Activated CD4-positive, CD25-positive, alpha-beta regulatory T cell (primary cell): ENCODE measurements at places on chromosomes 5 and 9.

- no peak for DNase-seq
These were observed 13.5 kb upstream of the DRD1 start for GRCh38 chr5:175457466-175457865.

DNA sequence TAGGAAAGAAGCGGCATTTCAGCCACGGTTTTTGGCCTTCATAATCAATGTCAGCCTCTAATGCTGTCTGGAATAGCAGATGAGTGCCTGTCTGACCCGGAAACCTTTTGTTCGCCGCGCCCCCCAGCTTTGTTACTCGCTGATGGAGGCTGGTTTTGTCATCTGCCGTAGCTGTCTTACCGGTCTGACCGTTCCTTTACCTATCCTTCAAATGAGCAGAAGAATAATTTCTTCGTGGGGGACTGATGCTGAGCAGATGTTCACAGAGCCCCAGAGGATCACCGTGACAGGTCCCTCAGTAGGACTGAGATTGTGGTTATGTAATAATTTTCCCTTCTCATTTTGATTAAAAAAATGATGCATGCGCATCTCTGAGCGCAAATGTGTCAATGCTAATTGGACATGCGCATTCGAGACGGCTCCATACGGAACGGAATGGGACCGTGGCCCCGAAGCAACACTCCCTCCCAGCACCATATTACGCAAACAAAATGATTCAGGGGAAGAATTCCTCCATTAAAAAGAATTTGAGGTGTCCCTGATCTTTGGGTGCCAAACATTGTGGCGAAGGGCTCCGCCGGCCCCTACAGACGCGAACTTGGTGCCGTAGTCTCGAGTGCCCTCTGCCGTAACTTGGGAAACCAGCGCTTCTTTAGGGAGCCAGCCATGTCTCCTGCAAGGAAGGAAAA lies 27.6 kb downstream of the TLX3 start:
- DNase-seq: no peak

GRCh38 chr9:116087246-116087645 lies 66.3 kb upstream of the PAPPA start:
- no peak for DNase-seq

DNA sequence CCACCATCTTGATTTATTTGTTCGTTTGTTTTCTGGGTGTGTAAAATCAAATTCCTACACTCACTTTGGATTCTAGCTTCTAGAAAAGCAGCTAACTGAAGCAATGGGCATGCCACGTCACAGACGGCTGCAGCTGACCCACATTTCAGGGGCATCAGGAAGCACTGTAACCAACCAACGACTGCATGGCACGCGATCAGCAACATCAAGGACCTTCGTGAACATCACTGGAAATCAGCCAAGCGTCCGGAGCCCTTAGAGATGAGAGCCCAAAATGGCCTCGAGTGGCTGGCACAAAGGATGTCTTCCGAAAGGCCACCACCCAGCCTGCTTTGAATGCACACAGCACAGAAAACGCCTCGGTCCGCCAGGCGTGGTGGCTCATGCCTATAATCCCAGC lies 191.1 kb downstream of the OLFM1 start:
- DNase-seq: no peak

DNA sequence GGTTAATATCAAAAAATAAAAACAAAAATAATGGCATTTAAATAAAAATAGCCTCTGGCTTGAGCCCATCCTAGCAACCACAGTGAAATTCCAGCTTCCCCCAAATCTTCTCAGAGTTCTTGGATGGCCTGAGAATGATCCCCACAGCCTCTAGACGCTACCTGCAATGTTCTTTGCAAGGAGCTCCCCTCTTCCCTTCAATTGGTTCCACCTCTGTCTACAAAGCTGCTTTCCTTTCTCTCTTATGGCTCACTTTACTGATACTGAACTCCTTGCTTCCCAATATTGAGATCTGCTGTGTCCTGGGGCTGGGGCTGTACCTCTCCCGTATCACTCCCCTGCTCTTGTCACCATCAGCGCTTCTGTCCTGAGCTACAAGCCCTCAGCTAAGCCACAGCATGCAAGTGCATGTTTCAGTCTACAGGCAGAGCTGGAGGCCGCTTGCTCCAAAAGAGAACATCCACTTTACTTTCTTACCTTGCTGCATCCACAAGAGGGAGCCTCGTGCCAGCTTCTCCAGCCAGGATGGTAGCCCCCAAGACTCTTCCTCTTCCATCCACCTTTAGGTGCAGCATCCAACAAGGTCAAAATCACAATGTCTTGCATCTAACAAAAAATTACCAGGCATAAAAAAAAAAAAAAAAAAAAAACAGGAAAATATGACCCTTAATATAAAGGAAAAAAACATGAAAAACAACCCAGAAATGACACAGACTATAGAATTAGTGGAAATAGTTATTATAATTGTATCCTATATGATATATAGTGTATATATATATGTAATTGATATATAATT lies 57.4 kb upstream of the PRSS3 start:
- DNase-seq: no peak

DNA sequence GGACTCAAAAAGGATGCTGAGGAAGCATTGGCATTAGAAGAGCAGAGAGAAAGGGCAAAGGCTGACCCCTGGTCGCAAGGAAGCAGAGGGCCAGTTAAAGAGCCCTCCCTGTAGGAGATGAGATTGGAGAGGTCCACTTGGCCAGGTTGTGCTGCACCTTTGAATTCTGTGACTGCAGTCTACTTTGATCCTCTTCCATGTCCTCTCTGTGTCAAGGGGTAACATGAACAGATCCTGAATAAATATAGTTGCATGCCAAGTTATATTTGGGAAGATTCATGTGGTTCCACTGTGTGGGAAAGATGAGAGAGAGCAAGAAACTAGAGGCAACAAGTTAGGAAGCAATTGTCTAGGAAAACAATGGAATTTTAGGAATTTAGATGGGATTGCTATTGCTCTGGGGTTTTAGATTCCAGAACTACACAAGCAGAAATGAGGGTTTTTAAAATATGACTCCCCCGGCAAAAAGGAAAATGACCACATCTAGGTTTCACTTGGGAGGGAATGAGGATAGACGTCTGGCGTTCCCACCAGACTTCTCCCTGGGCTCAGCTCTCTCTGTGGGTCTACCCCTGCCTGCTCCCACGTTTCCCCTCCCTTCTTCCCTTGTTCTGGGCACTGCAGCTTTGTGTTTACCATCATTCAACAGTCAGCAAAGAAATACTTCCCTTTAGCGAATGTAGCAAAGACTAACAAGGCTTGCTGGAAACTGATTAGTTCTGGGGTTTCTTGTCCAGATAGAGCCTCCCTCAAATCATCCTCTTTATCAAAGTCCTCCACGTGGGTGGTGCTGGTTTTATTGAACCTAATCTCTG lies 63.6 kb downstream of the SNX18 start:
- no peak for DNase-seq

DNA sequence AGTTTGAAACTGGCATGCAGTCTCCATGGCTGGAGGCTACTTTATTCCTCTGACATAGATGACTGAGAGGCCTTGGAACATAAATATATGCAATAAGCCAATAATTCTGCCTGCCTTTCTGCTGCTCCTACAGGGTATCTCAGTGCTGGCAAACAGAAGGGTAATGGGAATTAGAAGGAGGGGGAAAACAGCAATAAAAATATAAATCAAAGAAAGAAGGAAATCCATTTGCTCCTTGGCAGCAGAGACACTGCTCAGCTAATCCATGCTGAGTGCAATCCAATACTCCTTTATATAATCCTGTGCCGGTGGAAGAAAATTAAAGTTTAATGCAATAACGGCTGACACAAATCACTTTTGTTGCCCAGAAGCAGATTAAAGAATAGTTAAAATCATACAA lies 478.9 kb downstream of the SPATA31D1 start:
- no peak for DNase-seq

- no peak for DNase-seq
These were observed 120.9 kb downstream of the COL23A1 start for GRCh38 chr5:178469011-178469974.

DNA sequence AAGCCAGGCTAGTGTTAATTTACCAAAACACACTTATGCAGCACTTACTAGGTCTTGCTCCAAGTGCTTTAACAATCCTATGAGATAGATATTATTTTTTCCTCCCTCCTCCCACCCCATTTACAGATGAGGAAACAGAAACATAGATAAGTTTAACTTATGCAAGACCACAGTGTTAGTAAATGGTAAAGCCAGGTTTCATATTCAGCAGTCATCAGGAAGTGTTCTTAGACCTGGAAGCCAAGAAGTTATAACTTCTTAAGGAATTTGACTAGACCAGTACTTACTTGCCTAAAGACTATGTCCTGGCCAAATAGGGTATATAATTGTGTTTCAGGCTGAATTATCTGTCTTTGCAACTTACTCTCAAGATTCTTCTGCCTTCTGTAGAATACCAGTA lies 15.9 kb downstream of the ABHD17B start:
- DNase-seq: no peak

GRCh38 chr9:128921881-128922763 lies 1.3 kb downstream of the PHYHD1 start:
- DNase-seq: no peak

- no peak for DNase-seq
These were observed 48.7 kb upstream of the CEMIP2 start for GRCh38 chr9:71816916-71817451.

GRCh38 chr5:83378624-83379289 lies 92.8 kb upstream of the VCAN start:
- DNase-seq: no peak

GRCh38 chr5:54741711-54742110 lies 224.2 kb downstream of the SNX18 start:
- no peak for DNase-seq

GRCh38 chr5:151251001-151251551 lies 1.9 kb upstream of the GM2A start:
- no peak for DNase-seq

GRCh38 chr9:69342769-69343168 lies 17.8 kb downstream of the ENTREP1 start:
- DNase-seq: no peak

DNA sequence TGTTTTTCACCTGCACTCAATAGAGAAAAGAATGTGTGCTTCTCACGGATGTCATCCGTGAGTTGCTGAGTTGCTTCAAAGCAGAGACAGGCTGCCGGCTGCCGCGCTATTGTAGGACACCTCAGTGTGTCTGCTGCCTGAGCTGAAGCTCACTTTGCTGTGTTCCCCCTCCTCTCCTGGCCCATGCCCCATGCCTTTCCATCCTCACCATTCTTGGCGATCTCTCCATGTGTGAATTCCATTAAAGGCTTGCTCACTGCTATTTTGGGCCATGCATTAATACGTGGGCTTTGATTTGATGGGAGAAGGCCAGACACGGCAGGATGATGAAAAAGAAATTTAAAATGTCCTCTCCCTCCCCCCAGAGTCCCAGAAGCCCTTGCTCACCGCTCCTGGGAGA lies 14.5 kb downstream of the ADAM19 start:
- no peak for DNase-seq

- DNase-seq: no peak
These were observed 54.0 kb upstream of the HSPB3 start for GRCh38 chr5:54401515-54401914.

DNA sequence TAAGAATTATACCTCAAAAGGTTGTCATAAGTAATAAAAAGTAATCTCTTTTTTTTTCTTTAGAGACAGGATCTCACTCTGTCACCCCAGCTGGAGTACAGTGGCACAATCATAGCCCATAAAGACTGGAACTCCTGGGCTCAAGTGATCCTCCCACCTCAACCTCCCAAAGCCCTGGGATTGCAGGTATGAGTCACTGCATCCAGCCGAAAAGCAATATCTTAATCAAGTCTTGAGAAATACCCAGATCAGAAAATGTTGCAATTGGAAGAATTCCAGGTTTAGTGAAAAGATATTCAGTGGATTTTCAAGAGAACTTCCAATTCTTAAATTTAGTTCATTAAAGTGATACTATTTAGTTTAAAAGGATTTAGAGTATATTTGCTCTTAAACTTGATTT lies 40.9 kb upstream of the IDNK start:
- no peak for DNase-seq

- no peak for DNase-seq
These were observed 382.6 kb upstream of the DAP start for GRCh38 chr5:11143456-11144267.

GRCh38 chr5:65102976-65103711 lies 334.4 kb downstream of the CWC27 start:
- peak; percentile 6 for DNase-seq
